ENCODE measurements at places on chromosomes 1 and 21. TPM values are rescaled to one million over a fixed set of nuclear protein-coding genes. Genes with fewer than 3 reads are reported as not detected.

FCRL5 gene
- not detected for total RNA-seq

TP73 gene
- not detected for total RNA-seq

SETD4 gene
- 23.7 TPM for total RNA-seq

DNA sequence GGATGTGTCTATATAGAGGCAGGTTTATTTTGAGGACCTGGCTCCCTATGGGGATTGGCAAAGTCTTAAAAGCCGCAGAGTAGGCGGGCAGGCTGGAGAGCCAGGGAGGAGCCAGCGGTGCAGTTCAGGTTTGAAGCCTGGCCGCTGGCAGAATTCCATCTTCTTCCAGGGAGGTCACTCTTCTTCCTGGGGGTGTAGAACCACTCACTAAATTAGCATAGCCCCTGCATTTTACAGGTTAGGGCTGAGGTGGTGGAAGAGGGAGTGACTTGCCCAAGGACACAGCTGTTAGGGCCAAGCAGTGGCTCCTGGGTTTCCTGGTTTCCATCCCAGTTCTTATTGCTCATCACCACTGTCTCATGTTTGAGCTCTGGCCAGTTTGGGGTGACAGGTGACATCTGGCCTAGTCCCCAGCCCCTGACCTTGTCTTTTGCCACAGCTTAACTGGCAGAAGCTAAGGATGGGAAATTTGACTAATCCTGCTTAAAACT, 1.4 kb downstream of the PINK1 start:
- peaks cover 29% of the 10 kb centered on the region for H3K4me1 ChIP-seq
- peak; percentile 93 for DNase-seq
- H3K36me3 ChIP-seq: peaks cover 26% of the 10 kb centered on the region
- no peak overlapping the region for H3K4me3 ChIP-seq
- peak overlapping the region; percentile 78 for H3K27ac ChIP-seq
- H3K27me3 ChIP-seq: no peaks in the 10 kb centered on the region

- H3K27me3 ChIP-seq: no peaks in the 10 kb centered on the region
- no peaks in the 10 kb centered on the region for H3K4me1 ChIP-seq
- H3K4me3 ChIP-seq: no peak overlapping the region
- no peak overlapping the region for H3K27ac ChIP-seq
- DNase-seq: peak; percentile 88
- H3K36me3 ChIP-seq: no peaks in the 10 kb centered on the region
Measured at GRCh38 chr1:15501208-15502032, 22.6 kb downstream of the CASP9 start.

DNA sequence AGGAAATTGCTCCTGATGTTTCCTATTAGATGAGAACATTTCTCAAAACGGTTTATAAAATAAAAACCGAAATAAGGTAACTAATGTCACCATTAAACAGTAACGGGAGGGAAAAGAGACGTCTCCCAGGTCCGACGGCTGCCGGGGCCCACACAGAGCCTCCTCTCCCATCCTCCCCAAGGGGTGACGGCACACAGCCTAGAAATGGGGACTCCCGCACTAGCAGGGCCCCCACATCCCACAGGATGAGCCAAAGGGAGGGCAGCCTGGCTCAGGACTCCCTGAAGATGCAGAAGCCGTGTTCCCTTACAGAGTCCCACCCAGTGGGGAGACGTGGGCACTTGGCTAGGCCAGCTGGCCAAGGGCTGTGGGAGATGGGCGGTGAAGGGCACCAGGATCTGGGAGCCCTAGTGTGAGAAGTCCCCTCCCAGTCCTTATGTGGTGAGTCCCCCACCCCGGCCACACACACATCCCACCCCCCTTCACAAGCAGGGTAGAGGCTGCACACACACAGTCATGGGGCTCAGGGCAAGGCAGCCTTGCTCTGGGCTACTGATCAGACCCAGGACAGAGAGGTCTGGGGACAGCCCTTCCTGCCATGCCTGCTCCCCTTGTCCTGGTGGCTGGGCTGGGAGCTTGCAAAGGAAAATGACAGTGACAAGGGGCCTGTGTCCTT, 3.3 kb downstream of the KRTAP10-3 start:
- H3K36me3 ChIP-seq: no peaks in the 10 kb centered on the region
- no peak for DNase-seq
- no peak overlapping the region for H3K27ac ChIP-seq

- H3K4me3 ChIP-seq: no peak overlapping the region
- H3K36me3 ChIP-seq: no peaks in the 10 kb centered on the region
- H3K4me1 ChIP-seq: no peaks in the 10 kb centered on the region
- H3K27ac ChIP-seq: no peak overlapping the region
Measured at GRCh38 chr1:181347495-181348390, 135.6 kb upstream of the CACNA1E start.

DNA sequence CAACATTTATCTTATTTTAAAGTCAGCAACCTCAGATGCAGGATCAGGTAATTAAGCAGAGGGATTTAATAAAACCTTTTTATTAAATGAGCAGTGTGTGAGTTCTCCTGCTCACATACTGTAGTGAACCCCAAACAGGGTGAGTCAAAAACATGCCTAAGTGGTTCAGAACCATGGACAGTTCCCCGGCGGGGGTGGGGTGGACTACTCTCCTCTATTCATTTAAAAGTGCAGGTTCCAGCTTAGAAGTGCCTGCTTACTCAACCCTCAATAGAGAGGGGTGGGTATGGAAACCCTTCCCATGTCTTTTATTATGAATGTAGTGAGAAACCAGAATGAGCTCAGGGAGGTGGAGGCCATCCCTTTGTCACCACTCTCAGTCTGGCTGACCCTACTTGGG, 397.9 kb downstream of the HHAT start:
- no peaks in the 10 kb centered on the region for H3K36me3 ChIP-seq
- DNase-seq: no peak
- H3K27ac ChIP-seq: no peak overlapping the region
- H3K4me3 ChIP-seq: no peak overlapping the region

GRCh38 chr1:76336931-76337371, 262.4 kb downstream of the ST6GALNAC3 start:
- H3K36me3 ChIP-seq: no peaks in the 10 kb centered on the region
- H3K27ac ChIP-seq: no peak overlapping the region
- H3K4me3 ChIP-seq: no peak overlapping the region
- peak; percentile 31 for DNase-seq

DNA sequence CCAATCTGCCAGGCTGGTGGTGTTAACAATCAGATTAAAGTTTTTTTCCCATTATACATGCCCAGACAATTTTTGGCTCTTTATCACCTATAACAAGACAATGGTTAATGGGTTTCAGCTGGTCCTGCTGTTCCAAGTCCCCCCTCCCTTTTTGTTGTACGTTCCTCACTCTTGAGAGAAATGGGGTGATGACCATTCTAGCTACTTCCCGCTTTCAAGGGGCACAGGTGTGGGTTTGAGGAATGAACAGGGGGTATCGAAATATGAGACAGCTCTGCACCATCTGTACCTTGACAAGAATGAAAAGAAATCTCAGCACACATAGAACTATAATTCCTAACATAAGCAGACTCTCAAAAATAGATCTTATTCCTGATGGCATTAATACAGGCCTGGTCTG, 326.8 kb downstream of the PTPRU start:
- no peak overlapping the region for H3K4me3 ChIP-seq
- no peaks in the 10 kb centered on the region for H3K36me3 ChIP-seq
- no peaks in the 10 kb centered on the region for H3K4me1 ChIP-seq
- no peak for DNase-seq
- no peak overlapping the region for H3K27ac ChIP-seq

- peak overlapping the region; percentile 49 for H3K27ac ChIP-seq
- DNase-seq: no peak
- H3K36me3 ChIP-seq: no peaks in the 10 kb centered on the region
- no peaks in the 10 kb centered on the region for H3K4me1 ChIP-seq
- no peaks in the 10 kb centered on the region for H3K27me3 ChIP-seq
Measured at GRCh38 chr1:7489586-7489985, 281.5 kb upstream of the VAMP3 start.

TMPRSS15 gene
- total RNA-seq: not detected

CLEC20A gene
- not detected for total RNA-seq

All from adrenal gland (tissue), 19 donors.